LHCN-M2 (cell line): ENCODE measurements at places on chromosomes 12 and 14.
A peak's percentile ranks its signal among the peaks of the same experiment; 100 is the strongest.

- DNase-seq = no peak
These were observed 719 bp downstream of the KRT80 start for GRCh38 chr12:52190860-52191729.

DNA sequence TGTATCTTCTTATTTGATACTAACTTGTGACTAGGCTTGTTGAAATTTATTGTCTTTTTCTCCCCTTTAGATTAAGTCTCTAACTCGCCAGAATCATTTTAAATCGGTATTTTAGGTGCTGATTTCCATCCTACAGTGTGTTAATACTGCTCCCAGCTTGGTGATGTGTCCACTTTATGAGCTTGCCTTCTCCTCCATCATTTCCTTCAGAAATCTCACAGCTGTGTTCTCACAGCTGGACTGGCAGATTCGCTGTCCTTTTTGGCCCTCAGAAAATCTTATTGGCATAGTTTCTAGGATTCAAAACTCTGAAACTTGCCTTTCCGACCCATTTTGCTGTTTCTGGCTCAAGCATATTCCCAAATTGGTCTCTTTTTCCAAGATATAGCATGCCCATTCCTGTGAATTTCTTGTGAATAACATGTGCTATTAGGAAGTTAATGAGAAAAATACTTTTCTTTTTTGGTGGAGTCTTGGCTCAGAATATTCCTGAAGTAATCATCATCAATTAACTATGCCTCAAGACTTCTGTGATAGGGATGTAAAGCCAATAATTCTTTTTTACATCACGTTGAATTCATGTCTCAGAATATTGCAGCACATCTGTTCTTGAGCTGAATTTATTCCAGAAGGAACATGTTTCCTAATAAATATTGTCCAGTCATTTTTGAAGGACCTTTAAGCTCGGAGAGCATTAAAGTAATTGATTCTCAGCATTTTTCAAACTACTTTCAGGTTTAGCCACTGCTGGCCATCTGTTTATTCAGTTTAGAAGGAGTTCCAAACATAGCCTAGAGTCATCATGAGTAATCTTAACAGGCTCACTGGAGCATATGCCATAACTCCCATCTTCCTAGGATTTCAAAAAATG is 50.0 kb upstream of the USP44 start:
- DNase-seq = peak; percentile 75

- no peak for DNase-seq
These were observed 126.0 kb downstream of the CHST11 start for GRCh38 chr12:104582739-104583138.

GRCh38 chr12:103571286-103571685 is 15.8 kb upstream of the STAB2 start:
- peak; percentile 46 for DNase-seq

DNA sequence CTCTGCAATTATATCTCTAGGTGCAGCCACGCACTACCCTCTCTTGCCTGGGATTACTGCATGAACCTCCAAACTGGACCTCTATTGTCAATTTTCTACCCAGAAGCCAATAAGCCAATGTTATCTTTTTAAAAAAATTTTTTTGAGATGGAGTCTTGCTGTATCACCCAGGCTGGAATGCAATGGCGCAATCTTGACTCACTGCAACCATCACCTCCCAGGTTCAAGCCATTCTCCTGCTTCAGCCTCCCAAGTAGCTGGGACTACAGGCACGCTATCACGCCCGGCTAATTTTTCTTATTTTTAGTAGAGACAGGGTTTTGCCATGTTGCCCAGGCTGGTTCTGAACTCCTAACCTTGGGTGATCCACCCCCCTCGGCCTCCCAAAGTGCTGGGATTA is 11.2 kb upstream of the PXN start:
- no peak for DNase-seq

- no peak for DNase-seq
These were observed 101.6 kb downstream of the PIWIL1 start for GRCh38 chr12:130439250-130439649.

DNA sequence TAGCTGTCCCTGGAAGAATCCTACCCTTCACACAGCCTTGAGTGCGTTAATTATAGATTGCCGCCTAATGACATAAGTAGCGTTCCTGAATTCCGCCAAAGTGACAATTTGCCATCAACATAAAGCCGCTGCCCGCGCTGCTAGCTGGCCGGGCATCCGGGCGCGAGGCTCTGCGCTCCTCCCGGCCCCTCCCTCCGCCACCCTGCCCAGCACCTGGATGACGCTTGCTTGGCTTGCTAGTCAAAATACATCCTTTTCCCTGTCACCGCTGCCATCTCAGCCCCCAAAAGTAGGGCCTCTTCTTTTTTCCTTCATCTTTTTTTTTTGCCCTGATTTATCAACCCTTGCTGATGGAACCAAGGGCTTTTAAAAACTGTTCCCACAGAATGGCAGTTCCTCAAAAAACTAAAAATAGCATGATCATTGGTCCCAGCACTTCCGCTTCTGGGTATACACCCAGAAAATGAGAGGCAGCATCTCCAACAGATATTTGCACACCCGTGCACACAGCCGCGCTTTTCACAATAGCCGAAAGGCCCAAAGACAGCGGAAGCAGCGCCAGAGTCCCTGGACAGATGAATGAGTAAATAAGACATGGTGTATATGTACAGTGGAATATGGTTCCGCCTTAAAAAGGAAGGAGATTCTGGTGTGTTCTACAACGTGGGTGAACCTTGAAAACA is 235.2 kb downstream of the BCL11B start:
- DNase-seq = no peak

DNA sequence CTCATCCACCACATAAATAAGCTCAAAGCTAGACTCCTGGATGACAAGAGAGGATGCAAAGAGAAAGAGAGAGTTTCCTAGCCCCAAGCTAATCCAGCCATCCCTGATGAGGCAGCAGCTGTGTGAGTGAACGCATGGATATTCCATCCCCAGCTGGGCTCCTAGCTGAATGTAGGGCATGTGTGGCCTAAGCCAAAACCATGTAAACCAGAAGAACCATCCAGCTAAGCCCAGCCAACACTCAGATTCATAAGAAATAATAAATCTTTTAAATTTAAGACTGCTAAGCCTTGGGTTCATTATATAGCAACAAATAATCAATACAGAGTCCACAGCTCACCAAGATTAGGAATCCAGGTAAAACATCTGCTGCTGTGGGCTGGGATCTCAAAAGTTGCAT is 94.3 kb downstream of the TNFAIP2 start:
- no peak for DNase-seq

DNA sequence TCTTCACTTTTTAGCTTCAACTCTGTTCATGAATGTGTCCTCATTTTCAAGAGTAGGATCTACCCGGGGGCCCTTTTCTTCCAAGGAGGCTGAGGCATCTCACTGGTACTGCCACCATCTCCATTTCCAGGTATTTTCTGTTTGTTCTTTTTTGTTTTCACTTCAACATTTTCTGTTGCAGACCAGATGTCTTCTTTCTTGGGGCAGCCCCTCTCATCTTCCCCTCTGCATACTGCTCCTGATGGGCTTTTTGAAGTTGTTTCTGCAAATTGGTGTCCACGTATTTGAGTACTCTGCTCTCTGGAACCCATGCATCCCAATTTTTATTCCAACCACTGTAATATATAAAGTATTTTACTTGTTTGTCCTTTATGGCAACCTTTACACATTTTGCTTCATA is 66.5 kb downstream of the LRP6 start:
- no peak for DNase-seq

DNA sequence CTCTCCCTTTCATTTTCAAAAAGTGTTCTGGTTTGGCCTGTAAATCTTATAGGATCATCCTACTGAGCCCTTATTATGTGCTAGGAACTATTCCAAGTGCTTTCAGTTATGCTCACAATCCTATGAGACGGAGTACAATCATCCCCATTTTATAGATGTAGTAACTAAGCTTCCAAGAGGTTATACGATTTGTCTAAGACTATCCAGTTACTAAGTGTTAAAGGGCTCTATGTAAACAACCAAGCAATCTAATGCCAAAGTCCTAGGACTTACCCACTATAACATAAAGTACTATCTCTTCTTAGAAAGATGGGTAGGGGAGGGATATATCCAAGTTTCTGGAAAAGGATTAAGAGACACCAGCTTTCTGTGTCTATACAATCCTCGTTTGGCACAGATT is 6.7 kb downstream of the CFL2 start:
- no peak for DNase-seq

DNA sequence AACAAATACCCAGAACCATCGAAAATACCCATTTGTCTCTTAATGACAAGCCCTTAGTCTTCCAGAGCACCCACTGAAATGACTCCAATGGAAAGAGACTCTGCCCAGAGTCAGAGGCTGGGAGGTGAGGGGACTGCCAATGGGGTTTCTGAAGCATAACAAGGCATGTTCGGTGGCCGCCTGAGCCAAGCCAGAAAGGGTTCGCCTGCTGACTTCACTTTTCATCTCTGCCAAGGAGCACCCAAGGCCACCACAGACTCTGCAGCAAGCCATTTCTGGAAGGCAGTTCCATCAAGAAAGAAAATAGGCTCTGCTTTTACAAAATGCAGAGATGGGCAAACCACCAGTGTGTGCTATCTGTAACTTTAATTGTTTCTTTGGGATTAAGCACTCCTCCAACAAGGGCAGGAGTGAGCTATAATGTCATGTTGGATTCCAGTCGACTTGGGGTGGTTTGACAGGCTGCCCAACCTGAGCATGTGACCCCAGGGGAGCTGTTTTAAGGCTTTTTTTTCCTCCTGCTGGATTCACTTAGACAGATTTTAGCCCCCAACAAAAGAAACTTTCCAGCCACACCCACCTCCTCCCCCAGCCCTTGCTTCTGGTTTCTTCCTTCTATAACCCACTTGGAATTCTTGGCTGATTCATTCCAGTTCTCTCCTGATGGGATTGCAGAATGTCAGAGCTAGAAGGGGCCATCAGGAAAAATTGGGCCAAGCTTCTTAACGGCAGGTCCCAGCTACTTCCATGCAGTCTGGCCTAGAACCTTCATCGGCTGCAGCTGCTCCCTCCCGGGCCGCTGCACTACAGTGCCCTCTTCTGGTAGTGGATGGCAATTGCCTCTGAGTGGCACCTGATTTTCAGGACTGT is 24.1 kb downstream of the CKAP4 start:
- peak; percentile 46 for DNase-seq

GRCh38 chr14:42190744-42191143 is 584.1 kb downstream of the LRFN5 start:
- no peak for DNase-seq

- DNase-seq = peak; percentile 37
These were observed 10.6 kb downstream of the FICD start for GRCh38 chr12:108525681-108526080.

GRCh38 chr12:27995406-27995805 is 22.9 kb upstream of the PTHLH start:
- DNase-seq = no peak

DNA sequence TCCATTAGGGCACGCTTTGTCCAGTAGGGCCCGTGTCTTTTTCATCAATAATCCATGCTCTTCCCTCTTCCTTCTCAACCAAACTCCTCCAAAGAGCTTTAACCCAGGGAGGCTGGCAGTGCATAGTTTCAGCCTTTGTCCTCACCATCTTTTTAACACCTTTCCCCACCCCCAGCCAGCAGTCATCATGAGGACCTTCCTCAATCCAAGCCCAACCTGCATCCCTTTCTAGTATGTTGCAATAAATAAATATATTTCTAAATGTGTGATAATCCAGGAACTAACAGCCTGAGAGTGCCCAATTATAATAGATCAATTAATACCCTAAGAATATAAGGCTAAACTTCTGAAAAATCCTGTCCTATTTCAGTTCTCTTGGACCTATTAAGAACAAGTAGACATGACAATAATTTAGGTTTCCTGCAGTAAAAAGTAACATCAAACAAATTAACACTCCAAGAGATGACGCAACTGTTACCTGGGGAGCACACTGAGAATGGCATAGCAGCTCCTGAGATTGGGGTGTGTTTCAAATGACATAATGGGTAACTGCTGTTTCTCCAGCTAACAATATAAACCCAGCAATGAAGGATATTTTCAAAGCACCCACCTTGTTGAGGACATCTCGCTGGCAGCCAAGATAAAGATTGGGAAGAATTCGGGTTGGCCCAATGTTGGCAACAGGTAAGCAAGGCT is 62.6 kb downstream of the DUSP16 start:
- no peak for DNase-seq

- DNase-seq = no peak
These were observed 564.0 kb downstream of the SLC6A15 start for GRCh38 chr12:84348582-84348981.
